NCI-H524 treated with DMSO at 0.1 percent for 48 hours (cell line): ENCODE measurements at places on chromosomes 6 and 20.

GRCh38 chr6:118768904-118769325 lies 117.5 kb upstream of the CEP85L start:
- no peak for DNase-seq

DNA sequence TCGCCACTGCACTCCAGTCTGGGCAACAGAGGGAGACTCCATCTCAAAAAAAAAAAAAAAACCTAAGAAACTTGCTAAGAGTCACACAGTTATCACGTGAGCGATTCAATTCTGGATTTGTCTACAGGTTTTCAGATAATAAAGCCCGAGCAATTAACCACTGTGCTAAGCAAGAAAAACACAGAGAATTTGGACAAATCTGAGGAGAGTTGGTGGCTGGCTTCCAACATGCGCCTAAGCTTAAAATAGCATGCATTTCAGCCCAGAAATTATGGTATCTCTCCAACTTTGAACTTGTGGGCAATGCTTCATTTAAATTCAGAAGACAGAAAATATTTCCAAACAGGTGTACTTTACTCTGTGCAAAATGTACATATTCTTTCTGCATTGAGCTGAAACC lies 232.9 kb downstream of the TSHZ2 start:
- DNase-seq, result no peak

- DNase-seq, result no peak
Observed at GRCh38 chr6:12152023-12152970, 137.9 kb upstream of the EDN1 start.

DNA sequence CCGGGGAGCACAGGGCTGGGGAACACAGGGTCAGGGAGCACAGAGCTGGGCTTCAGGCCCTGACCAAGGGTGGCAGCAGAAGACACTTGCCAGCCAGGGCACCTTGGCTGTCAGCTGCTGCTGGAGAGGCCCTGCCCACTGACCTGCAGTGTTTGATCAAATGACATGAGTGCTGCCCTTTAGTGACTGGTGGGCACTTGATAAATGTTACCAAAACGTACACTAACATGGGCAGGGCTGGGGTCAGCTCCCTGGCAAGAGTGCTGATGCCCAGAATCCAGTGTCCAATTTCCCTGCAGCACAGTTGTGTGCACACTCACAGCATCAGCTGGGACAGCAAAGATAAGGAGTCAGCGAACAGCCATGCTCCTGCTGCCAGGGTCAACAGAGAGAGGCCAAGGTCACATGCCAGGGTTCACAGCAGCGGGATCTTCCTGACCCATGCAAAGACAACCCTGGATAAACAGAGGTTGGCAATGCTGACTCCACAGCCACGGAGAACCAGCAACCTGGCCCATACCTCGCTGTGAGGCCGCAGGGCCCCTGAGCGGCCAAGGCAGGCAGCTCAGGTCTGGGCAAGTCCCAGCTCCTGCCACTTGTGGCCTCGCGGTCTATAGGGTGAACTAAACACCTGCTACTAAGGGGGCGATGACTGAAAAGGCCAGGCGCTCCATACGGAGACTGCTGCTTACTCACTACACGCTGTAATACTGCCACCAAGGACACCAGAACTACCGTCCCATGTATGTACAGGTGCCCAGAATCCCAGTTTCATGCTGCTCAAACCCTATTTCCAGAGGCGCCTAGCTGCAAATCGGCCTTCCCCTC lies 46.3 kb downstream of the NINL start:
- no peak for DNase-seq

DNA sequence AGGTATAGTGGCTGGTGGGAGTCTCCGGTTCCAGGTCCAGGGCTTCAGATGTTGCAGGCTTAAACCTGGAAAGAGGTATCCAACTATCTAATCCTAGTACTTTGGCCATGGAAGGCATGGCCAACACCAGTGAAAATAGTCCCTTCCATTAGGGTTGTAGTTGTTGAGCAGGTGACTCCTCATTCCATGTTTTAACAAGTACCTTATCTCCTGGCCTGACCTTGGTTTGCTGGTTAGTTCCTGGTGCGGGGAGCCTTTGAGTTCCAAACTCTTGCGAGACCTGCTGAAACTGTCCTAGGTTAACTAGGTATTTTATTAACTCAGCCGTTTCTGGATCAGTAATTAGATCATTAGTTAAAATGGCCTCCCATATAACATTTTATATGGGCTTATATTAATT lies 165.1 kb upstream of the PROKR2 start:
- no peak for DNase-seq

DNA sequence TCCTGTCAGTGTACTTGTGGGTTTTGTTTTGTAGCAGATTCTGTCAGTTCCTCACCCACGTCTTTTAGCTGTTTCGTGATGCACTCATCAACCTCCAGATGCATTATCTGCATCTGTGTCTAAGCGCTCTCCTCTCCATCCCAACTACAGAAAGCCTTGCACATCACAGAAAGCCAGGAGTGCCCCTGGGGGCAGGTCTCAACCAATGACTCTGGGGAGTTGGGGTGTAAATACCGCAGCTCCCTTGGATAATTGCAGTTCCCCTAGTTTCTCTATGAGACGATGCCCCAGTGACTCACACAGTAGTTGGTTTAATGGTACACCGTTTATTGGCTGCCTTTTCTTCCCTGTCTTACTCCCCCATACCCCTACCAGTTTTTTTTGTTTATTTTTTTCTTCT lies 158.1 kb downstream of the SOX4 start:
- DNase-seq, result no peak

DNA sequence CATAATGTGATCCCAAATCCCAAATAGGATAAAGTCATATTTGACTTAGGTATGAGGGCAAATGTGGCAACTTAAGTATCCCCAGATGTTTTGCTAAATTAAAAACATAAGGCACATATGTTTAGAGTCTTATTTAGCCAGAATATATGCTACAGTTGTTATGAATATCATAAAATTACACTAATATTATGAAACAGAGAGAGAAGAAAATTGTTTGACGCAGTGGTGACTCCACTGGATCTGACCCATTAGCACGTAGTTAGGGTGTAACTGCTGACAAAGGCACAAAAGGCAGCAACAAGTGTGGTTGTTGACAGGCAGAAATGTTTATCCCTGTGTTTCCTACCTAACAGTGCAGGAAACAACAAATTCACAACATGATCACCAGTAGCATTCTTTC lies 152.4 kb upstream of the THBS2 start:
- no peak for DNase-seq

DNA sequence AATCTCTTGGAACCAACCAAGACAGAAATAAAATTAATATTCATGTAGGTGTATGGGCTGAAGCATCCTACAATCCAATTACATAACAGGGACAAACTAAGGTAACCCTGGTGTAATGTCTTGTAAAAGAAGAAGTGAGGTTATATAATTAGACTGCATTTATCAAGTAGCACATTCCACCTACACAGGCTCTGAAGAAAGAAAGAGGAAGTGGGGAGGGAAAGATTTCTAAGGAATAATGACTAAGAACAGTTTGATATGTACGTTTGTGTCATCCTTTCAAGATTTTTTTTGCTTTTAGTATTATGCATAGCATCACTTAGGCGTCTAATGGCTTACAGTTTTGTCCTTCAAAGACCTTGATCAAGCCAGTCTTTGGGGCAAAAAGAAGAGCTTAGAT lies 139.7 kb downstream of the PLCB1 start:
- DNase-seq, result no peak

- no peak for DNase-seq
Observed at GRCh38 chr6:40456390-40457013, 130.7 kb downstream of the LRFN2 start.

DNA sequence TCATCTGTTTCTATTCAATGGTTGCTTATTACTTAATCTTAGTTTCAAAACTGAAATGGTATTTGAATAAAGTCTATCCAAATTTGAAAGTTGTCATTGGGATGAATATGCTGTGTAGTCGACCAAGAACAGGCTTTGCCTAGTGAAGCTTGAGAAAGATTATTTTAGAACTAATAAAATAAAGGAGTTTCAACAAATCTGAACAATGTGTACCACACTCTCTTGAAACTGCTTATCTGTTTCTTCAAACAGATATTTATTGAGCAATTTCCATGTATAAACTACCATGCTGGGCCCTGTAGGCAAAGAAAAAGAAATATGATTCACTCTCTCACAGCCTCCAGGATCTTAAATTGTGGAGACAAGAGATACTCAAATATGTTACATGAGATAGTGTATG lies 174.4 kb downstream of the OGFRL1 start:
- DNase-seq, result no peak

- no peak for DNase-seq
Observed at GRCh38 chr20:5486377-5487054, 169.8 kb upstream of the PROKR2 start.

GRCh38 chr6:87653074-87653962 lies 48.7 kb downstream of the AKIRIN2 start:
- DNase-seq, result no peak

- no peak for DNase-seq
Observed at GRCh38 chr6:86913795-86914194, 23.5 kb upstream of the HTR1E start.

GRCh38 chr6:125888989-125889656 lies 67.4 kb upstream of the HINT3 start:
- no peak for DNase-seq

DNA sequence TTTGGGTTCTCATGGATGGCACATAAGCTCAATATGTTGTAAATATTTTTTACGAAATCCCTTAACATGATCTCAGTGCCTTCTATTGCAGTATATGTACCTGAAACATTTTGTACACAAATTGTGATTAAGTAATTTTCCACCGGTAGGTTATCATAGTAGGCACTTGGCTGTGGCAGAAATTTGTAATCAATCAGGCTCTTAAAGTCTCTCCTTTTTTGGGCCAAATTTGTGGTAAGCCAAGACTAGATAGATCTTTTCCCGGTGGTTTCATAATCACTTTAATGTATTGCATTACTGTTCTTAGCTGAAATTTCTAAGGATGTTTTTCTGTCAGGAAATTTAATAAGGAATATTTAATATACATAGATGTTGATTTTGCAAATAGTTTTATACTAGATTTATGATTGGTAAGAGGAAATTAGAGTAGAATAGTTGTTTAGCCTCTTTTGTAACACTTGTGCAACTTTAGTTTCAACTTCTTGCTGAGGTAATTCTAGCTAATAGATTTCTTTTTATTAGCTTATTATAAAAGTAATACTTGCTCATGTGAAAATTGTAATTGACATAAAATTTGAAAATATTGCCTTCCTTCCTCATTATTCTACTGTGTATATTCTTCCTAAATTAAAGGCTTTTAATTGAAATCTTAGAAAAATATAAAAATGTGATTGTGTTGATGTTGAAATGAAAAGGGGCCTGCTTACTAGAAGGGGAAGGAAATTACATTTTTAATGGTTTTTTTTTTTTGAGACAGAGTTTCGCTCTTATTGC lies 3.2 kb downstream of the PCMT1 start:
- DNase-seq, result no peak

DNA sequence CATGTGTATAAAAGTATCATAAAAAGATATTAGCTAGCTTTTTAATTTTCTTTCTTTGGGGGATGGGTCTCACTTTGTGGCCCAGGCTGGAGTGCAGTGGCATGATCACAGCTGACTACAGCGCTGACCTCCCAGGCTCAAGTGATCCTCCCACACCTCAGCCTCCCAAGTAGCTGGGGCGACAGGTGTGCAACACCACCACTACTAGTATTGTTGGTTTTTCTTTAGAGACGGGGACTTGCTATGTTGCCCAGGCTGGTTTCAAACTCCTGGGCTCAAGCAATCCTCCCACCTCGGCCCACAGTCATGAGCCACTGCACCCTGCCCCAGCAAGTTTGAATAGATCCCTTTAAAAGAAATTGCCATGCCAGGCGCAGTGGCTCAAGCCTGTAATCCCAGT lies 6.5 kb downstream of the TCFL5 start:
- DNase-seq, result no peak

DNA sequence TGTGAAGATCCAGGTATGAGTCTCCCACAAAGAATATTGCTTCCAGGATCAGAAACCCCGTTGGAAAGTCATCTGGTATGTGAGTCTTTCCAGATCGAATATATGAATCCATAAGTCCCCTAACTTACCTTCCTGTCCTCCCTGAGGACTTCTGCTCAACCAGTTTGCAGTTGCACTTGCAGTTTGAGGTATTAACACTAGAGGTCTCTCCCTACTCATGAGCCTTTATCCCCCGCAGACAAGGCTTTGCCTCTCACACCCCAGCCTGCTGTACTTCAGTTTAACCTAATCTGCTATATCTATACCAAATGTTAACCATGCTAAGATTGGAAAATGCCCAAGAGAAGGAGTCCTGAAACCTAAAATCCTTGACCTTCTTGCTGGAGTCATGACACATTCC lies 135.3 kb upstream of the DEFB112 start:
- no peak for DNase-seq

GRCh38 chr6:1986454-1987243 lies 258.8 kb downstream of the GMDS start:
- DNase-seq, result no peak

DNA sequence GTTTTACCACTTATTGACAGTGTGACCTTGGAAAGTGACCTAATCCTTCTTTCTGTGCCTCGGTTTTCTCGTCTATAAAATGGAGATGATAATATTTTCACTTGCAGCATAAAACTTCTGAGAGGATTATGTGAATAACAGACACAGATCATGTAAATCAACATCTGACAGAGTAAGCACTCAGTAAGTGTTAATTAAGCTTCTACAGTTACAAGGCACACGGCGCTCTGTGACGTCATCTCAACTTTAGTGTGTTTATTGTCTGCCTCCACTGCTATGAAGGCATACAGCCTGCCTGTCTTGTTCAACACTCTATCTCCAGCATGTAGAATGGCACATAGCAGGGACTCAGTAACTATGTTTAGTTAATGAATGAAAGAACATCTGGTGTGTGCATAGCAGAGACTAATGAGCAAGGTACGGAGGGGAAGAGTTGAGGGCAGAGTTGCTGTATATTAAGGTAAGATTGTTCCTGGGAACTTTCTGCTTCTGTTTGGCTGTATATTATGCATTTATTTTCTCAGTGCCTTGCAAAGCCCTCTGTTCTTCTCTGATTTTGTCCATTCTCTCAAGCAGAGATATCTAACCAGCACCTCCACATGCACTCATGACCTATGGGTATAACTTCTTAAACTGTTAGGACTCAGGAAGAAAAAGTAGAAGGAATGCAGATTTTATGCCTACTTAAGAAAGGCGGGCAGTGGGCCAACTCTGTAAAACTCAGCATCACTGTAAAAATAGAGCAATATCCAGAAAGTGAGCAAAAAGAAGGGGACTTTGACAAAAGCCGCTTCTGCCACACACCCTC lies 66.4 kb upstream of the STMND1 start:
- DNase-seq, result no peak

DNA sequence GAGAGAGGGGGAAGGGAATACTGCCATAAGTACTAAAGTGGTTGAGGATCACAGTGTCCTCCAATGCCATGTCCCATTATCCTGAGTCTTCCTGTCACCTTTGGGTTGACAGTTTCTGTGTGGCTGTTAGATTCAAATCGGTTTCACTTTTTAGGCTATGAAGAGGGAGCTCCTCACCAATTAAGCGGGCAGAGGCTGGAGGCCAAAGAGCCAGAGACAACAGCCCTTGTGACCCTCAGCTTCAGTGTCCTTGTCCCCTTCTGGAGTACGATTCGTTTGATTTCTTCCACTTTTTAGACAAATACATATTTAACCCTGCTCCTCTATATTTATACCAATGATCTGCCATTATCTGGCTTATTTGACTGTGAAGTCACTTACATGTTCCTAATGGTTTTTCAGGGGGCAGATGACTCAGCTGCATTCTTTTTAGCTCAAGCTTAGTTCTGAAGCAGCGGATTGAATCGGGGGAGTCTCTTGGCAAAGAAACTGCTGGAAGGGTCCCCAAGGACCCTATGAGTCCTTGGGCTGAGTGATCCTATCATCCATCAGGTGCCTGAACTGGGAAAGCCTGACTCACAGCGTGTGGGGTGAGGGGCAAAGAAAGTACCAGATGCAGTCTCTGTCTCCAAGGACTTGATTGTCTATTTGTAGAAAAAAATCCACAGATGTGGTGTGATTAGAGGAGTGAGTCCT lies 18.2 kb downstream of the FERMT1 start:
- DNase-seq, result no peak
